Right kidney (tissue), 9 donors: ENCODE measurements at places on chromosomes 12 and 14.

DNA sequence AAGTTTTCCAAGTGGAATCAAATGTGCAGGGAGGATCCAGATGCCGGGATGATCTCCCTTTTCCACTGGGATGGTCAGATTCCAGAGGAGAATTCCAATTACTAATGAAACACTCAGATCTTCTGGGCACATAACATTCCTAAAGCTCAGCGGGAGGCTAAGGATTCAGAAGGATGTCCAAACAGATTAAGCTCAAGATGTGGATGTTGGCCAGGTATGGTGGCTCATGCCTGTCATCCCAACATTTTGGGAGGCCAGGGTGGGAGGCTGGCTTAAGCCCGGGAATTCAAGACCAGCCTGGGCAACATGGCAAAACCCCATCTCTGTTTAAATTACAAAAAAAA lies 62.0 kb upstream of the PNMA1 start:
- DNase-seq = no peak

GRCh38 chr14:34049790-34050189 lies 98.9 kb upstream of the EGLN3 start:
- no peak for DNase-seq

DNA sequence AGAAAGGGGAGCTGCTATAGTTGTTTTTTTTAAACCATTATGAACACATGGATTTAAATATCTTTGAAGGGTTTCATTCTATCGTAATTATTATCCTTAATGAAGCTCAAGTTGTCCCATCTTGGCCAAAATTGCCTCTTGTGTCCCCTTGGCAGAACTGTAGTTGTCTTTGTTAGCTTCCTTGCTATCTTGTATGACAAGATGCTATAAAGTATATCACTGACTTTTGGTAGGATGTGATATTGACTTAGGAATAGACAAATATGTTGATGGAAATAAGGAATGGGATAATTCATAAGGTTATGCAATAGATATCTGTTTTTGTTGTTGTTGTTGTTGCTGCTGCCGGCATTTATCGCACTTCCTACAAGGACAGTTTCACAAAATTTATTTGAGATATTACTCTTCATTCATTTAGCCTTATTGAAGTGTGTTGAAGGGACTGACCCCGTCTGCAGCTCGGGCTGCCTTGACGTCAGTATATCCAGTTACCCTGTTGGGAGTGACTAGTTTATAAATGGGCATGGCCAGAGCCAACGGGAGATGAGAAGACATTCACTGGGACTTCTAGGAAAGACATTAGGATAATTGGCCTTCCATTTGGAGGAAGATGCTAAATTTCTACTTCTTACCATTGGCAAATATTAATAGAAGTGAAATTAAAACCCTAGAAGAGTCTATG lies 26.1 kb upstream of the APOLD1 start:
- no peak for DNase-seq

DNA sequence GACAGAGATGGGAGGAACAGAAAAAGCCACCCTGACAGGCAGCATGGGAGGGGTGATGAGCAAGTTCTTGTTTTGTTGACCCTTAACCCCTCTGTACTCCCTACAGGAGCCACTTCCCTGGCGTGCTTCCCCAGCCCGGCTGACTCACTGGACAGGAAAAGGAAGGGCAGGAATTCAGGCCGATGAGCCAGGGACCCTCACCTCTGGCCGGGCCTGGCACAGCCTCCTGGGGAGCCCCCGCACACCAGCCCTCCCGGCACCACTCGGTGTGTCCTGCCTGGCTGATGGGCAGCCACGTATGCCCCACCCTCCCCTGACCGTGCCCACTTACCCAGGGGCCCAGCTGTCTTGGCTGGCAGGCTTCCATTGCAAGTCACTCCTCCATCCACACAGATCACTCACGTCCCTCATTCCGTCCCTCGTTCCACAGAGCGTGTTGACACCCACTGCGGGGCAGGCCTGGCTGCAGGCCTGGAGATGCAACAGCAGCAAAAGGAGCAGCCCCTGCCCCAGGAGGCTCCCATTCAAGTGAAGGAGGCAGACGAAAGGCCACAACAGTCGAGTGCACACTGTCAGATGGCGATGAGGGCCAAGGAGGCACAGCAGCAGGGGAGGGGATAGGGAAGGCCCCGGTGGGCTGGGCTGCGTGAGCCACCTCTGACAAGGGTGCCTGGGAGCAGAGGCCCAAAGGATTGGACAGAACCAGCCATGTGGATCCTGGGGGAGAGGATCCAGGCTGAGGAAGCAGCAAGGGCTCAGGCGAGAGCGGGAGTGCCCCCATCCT lies 19.7 kb upstream of the CD9 start:
- DNase-seq = no peak

- no peak for DNase-seq
These were observed 37.4 kb downstream of the GNPTAB start for GRCh38 chr12:101793401-101793800.

- no peak for DNase-seq
These were observed 589.8 kb downstream of the KCNH5 start for GRCh38 chr14:62455446-62455845.

DNA sequence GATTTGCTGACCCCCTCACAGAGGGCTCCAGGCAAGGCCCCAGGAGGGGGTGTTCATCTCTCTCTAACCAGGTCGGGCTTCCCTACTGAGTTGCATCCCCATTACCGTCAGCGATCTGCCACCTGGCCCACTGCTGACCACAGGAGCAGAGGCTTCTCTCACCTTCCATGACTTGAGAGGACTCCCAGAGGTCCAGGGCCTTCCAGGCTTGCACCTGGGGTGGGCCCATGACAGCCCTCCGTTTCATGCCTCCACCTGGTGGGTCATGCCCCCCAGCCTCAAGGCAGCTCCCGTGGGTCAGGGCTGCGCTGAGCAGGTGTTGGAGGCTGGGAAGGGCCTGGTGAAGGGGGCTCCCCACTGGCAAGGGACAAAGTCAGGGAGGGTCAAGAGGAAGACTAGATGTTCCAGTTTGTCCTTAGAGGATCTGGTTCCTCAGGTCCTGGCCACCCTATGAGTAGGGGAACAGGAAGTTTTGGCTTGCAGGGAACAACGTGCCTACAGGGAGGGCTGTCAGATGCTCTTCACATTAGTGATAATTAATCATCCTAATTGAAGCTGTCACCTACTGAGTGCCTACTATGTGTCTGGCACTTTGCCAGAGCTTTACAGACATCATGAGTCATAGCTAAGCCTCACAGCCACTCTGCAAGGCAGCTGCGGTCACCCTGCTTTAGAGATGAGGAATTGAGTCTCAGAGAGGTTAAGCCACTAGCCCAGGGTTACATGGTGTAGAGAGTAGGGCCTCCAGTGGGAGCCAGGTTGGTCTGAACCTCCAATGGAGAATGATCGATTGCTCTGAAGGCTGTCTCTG lies 13.8 kb downstream of the NFKBIA start:
- no peak for DNase-seq

DNA sequence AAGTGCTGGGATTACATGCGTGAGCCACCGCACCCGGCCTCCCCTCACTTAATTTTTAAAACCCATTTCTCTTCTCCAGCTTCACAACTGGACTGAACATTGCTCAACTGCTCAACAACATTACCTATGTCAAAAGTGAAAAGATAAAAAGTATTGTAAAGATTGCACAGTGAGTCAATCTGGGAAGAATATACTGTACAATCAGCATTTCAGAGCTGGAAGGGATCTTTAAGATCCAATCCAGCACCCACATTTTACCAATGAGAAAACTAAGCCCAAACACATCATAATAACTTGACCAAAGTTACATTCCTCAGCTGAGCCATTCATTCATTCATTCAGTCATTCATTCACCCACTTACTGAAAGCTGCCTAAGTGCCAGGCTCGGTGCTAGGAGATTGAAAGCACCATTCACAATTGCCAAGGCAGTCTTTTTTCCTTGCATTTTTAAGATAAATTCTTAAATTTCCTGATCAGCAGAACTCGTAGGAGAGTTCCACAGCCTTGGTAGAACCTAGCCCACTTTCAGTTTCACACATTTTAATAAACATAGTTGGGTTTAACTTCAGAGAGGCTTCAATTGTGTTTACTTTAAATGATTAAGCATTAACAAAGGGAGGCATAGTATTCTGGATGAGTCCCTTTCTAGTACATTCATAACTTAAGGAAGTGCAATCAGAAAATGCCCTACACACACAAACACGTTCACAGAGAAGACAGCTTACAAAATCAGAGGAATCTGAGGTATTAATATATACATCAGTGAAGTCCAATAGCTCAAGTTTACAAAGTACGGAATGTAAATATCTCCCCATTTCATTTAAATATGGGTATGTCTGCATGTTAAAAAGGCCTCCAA lies 3.0 kb downstream of the GALNT4 start:
- no peak for DNase-seq
